ENCODE measurements at places on chromosomes 6 and 20.

- DNase-seq = no peak
These were observed 246.5 kb downstream of the TBX18 start for GRCh38 chr6:84517741-84518530.

DNA sequence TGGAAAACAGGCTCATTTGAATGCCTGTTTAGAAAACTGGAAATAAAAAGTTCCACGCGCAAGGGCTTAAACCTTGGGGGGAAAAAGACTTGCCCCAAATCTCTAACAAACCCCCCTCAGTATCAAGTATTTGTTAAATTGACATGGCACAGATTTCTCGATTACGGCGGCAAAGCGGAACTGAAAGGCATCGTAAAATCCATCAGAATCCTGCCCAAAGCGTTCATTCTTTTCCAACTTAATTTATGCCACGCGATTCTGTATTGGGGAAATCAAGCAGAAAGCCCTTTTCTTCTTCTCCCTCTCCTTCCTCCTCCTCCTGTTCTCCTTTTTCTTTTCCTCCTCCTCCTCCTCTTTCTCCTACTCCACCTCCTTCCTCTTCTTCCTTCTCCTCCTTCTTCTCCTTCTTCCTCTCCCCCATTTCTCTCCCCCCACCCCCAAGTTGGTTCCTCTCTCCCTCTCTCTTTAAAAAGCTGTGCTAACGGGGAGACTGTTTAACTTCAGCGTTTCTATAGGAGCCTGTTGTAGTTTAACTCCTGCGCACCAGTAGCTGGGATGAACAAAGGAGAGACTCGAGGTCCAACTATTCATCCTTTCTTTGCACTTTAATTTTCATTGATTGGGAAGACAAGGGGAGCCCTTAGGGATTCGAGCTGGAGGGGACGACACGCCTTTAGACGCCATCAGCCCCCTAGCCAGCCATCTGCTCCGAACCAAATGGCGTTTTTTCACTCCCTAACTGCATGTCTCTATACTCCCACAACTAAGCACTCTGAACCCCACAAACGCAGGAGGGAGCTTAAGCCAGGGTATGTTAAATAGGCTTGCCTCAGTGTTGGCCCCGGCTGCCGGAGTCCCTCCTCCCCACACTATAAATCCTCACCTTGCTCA lies 2.7 kb upstream of the DLL1 start:
- no peak for DNase-seq

DNA sequence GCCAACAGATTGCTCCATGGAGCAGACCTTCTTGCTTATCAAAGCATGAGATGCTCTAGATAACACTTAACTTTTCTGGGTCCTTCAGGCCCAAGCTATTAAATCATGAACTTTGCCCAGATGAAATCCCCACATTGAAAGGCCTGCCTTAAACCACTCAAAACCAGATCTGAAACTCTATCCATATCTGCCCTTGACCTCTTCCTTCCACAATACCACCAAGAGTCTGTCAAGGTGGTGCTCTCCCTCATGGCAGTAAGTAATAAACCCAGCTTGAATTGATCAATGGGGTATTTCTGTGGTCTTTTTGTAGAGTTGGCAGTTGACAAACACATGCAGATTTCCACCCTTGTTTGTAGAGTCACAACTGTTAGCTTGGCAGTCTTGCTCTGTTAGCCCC lies 135.5 kb downstream of the ISM1 start:
- DNase-seq = no peak

GRCh38 chr6:112017169-112017568 lies 36.7 kb upstream of the CCN6 start:
- DNase-seq = no peak

- DNase-seq = no peak
These were observed 870 bp upstream of the MDFI start for GRCh38 chr6:41637194-41638001.

GRCh38 chr6:138001750-138002349 lies 105.4 kb downstream of the PERP start:
- peak; percentile 42 for DNase-seq

GRCh38 chr20:62518911-62519310 lies 43.1 kb upstream of the GATA5 start:
- DNase-seq = no peak

- no peak for DNase-seq
These were observed 151.7 kb downstream of the THBS2 start for GRCh38 chr6:169101981-169102380.

- DNase-seq = no peak
These were observed 2.1 kb downstream of the HIVEP1 start for GRCh38 chr6:12014027-12014872.

DNA sequence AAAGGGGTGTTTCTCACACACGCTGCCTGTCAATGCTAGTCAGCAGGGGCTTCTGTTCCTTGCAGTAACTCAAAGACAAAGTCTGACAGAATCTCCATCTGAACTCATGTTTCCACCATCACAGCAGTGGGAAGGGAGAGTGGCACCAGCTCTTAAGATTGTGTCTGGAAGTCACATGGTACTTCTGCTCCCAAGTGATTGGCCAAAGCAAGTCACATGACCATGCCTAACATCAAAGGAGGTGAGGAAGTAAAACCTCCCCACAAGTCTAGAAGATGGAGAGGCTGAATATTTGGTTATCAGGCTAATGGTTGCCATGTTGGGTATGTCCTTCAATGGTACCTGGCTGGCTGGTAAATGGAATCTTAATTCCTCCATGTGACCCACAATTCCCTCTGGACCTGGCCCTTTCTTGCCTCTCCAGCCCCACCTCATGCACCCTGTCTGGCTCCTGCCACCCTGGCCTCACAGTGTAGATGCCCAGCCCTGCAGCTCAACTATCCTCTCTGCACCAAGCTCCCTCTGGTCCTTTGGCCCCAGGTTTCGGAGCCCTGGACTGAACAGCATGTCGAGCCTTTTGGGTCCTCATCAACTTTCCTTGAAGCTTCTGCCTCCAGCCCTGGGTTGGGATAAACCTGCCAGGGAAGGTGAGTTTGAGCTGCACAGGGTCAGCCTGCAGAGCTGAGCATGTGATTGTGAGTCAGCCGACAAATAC lies 51.0 kb upstream of the PMEPA1 start:
- no peak for DNase-seq

DNA sequence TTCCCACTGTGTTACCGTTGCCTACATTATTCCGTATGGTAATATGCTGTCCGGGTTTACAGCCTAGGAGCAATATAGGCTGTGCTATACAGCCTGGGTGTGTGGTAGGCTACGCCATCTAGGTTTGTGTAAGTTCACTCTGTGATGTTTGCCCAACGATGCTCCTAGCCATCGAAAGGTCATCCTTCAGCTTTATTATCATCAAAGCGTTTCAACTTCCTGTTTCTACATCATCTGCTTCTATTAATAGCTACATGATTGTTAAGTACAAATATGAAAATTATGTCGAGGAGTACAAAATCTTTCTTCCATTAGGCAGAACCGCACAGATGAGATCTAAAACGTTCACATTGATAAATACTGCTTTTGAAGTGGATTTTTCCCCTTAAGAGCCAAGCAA lies 69.9 kb downstream of the PPP1R14C start:
- DNase-seq = peak; percentile 29

GRCh38 chr20:64142590-64142989 lies 21.7 kb upstream of the MYT1 start:
- DNase-seq = no peak

GRCh38 chr6:122712093-122712447 lies 67.4 kb upstream of the FABP7 start:
- no peak for DNase-seq

DNA sequence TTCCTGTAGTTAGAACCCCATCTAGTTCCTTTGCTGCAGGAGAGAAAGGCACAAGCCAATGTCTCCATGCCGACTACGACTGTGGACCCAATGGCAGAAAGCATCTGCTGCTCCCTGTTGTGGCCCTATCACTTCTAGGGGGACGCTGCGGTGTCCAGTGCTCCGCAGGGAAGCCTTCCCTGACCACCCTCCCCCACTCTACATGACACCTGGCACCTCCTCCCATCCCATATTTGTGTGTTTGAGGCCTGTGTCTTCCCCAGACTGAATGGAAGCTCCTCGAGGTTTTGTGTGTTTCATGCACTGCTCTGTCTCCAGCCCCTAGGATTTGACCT lies 159.5 kb downstream of the DTNBP1 start:
- no peak for DNase-seq

- no peak for DNase-seq
These were observed 7.2 kb downstream of the PBOV1 start for GRCh38 chr6:138211048-138211581.

- no peak for DNase-seq
These were observed 331.2 kb downstream of the QKI start for GRCh38 chr6:163745536-163746400.

GRCh38 chr6:163460307-163460782 lies 45.8 kb downstream of the QKI start:
- no peak for DNase-seq

GRCh38 chr6:133767357-133767970 lies 121.4 kb upstream of the TCF21 start:
- DNase-seq = no peak

- no peak for DNase-seq
These were observed 16.4 kb downstream of the NFATC2 start for GRCh38 chr20:51526106-51526470.

DNA sequence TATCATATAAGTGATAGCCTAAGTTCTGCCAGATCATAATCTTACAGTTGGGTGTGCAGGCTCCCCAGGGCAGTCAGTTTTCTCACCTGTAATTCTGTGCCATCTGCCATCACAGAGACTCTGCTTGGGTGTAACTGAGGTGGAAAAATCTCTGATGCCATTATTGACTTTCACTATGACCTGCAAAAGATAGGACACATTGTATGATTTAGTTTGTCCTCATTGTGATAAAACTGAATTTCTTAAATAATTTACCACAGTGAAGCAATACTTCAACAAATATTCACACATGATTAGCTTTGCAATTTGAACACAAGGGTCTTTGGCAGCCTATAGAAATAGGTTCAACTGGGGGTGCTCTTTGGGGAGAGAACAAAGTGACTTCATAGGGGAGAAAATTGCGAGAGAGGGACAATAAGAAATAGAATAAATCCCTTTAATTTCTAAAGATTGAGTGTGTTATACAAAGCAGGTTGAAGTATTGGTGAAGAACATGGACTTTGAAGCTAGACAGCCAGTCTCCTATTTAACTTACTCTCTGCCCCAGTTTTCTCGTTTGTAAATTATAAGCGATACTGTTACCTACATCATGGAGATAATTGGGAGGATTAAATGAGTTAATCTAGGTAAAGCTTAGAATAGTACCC lies 27.3 kb downstream of the FAM229B start:
- DNase-seq = no peak

GRCh38 chr6:12030993-12031550 lies 19.0 kb downstream of the HIVEP1 start:
- DNase-seq = no peak

GRCh38 chr6:79718509-79719247 lies 87.5 kb downstream of the SH3BGRL2 start:
- no peak for DNase-seq

- DNase-seq = no peak
These were observed at the start of gene HLA-DRB5 for GRCh38 chr6:32529697-32530430. HLA-DRB5 (minus strand) TSS chr6:32530287; CDS start chr6:32530224, 63 bp downstream.

- no peak for DNase-seq
These were observed 263.9 kb upstream of the NT5E start for GRCh38 chr6:85185977-85186376.

- no peak for DNase-seq
These were observed 25.9 kb downstream of the GLP1R start for GRCh38 chr6:39074486-39074885.

DNA sequence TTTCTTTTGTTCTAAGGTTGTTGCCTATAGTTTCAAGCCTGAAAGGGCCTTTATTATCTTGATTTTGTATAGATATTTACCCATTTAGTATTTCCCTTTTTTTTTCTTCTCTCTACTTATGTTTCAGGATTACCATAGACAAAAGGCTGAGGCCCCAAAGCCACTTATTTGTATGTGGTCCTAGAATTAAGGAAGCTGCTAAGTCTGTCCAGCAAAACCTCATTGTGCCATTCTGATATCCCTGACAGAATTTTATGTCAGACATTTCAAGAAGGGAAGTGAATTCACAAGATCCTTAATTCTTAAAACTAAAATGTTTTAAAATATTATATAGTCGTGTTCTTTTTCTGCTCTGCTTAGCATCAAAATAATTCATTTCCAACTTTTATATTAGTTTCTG lies 6.9 kb downstream of the HAO1 start:
- DNase-seq = no peak

- DNase-seq = no peak
These were observed 52.1 kb downstream of the CD2AP start for GRCh38 chr6:47529734-47530133.

DNA sequence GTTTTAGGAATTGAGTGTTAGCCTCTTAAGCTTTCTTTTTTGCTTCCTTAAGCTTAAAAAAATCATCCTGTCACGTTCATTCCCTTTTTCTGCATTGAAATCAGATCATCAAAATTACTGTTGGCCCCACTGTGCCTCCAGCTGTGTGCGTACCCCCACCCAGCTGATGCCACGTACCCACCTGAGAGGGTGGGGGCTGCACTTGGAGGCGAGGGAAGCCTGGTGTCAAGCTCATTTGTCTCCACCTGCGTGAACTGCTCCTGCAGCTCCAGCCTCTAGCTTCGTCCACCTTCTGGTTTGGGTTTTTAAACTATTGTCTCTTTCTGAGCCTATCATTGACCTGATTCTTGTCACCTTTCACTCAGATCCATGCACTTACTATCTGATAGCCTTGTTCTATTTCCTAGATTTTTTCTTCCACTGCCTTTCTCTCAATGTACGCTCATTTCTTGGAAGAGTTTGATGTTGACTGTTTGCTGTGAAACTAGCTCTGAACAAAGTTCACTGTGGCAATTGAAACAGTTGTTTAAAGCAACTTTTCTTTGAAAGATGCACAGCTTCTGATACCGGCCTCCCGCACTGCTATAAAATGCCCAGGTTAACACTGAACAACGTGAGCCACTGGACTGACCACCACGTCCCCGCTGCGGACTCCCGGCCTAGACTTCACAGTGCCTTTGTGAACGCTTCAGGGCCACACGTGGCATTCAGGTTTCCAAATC lies 30.0 kb upstream of the IRF4 start:
- no peak for DNase-seq

DNA sequence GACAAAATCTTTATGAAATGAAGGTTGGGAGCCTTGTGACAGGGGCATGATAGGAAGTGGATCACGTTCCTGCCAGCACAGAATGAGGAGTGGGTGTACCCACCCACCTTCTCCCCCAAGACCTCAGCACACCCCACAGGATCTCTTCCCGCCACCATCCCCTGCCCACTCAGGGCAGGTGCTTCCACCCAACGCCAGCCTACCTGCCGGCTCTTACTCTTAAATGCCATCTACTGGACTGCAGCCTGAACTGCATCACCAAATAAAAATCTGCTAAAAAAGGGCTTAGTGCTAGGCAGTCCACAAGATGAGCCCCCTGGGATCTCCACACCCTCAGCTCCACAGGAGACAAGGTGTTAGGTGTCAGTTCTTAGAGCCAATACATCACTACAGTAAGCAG lies 20.6 kb downstream of the DTNBP1 start:
- DNase-seq = peak; percentile 33

DNA sequence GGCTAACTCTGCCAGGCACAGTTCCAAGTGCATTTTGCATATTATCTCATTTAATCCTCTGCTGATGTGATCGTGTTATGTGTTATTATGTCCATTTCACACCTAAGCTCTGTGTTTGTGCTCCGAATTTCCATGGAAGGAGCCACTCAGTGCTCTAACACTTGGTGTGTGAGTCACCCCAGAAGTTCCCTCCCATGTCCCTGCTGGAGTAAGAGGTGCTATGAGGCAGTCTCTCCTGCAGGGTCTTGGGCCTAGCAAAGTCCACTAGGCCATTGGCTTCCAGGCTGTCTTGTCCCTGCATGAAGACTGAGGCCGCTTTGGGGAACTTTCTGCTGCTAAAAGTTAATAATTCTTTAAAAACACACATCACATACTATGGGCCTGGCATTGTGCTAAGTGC lies 405.9 kb upstream of the SULF2 start:
- no peak for DNase-seq

- no peak for DNase-seq
These were observed 3.9 kb upstream of the TIAM2 start for GRCh38 chr6:154991207-154991606.
